GM12892 (cell line): ENCODE measurements at places on chromosomes 5 and 9.

- no peak for DNase-seq
Observed at GRCh38 chr5:125236007-125236406, 489.6 kb upstream of the ZNF608 start.

DNA sequence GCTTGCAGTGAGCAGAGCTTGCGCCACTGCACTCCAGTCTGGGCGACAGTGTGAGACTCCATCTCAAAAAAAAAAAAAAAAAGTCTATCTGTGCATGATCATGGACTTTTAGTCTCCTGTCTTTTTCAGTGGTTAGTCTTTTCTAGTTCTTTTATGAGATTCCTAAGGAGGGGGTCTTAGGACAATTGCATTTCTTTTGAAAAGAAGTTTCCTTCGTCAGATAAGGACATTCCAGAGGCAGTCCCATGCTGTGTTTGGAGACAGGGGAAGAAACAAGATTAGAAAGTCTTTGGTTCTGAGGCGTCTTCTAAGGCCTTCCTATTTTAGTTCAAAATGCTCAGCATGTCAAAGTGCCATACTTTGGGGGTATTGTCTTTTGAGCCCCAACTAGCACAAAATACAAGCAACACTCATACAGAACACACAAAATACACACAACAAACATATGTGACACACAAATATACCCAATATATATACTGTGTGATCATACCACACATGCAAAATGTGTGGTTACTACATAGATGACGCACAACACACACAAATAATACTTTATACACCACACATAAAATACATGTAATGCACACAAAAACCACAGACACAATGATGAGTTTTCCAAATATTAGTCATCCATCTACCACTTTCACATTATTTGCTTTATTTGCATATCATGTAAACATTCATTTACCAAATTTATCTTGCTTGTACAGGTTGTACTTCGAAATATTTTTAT lies 394.5 kb downstream of the SPATA31D1 start:
- no peak for DNase-seq

- no peak for DNase-seq
Observed at GRCh38 chr5:82058710-82059109, 86.9 kb downstream of the ATG10 start.

DNA sequence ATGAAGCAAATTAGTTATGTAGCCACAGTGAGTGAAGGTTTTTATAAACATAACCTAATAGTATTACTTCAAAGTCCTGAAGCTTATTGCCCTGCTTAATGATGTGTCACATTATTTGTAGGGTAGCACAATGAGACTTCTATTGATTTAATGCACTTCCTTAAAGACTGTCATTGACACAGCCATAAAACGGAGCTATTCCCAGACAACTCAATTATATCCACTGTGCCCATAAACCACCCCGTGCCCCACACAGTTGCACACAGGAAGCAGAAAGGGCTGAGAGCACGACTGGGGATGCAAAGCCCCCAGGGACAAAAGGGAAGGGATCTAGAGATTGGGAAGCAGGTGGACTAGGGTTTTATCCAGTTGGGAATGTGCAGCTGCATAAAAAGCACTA lies 37.0 kb downstream of the TRIM32 start:
- no peak for DNase-seq

DNA sequence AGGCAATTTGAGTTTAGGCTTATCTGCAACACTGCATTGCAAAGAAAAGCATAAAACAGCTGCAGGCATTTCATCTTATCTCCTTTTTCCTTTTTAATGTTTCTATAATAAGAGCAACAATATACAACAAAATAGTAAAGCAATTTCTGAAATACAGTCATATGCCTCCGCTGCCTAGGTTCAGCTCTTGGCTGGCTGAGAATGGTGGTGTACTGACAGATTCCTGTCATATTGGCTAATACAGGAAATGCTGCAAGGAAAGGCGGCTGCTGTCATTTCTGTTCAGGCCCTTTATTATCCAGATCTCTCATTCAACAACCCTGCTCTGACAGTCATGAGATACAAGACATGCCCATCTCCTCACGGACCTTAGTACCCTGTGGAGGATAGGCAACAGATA lies 677.0 kb downstream of the TAF11L14 start:
- no peak for DNase-seq

DNA sequence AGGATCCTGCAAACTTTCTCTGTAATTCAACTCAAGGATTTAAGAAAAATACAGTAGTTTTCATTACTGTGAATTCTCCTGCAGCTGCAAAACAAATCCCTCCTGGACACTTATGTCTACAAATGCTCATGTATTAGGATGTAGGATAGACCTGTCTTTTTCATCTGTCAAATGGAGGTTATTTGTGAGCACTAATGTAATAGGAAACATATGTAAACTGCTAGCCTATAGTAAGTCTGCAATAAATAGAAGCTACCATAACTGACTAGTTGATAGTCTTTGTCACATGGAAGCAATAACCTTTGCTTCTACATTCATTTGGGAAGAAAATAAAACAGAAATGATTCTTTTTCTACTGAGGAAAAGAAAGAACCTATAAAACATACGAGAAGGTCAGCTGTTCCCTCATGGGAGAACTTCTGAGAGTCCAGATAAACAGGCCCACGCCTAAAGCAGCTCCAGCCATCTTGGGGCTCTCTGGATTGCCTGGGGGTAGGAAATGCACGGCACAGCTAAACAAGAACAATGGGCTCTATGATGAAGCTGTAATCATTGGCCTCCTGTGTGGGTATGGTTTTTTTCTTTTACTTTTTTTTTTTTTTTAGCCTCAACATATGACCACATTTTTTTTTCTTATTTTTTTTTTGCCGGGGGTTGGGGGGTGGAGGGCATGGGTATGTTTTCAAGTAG lies 6.2 kb downstream of the KCNV2 start:
- DNase-seq: no peak

GRCh38 chr9:121373011-121373729 lies 3.1 kb upstream of the STOM start:
- no peak for DNase-seq

- no peak for DNase-seq
Observed at GRCh38 chr9:91408475-91408874, 15.2 kb downstream of the NFIL3 start.

GRCh38 chr5:178136990-178137389 lies 6.2 kb downstream of the RMND5B start:
- DNase-seq: no peak

DNA sequence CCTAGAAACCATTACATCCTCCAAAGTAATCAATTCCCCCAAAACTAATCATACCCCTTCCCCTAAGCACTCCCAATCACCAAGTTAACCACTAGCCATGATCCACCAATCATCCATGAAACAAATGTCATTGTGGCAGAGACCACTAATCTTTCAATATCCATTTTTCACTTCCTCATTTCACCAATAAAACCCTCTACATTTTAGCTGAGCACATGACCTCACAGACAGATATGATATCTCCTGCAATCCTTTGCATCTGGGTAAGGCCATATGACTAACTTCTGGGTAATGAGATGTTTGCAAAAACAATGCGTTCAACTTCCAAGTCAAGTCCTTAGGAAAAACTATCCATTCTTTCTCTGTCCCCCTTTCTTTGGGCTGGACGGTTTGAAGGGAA lies 20.7 kb downstream of the OR2S2 start:
- DNase-seq: no peak

GRCh38 chr5:123035918-123036390 lies 571 bp downstream of the PPIC start:
- peak; percentile 18 for DNase-seq

DNA sequence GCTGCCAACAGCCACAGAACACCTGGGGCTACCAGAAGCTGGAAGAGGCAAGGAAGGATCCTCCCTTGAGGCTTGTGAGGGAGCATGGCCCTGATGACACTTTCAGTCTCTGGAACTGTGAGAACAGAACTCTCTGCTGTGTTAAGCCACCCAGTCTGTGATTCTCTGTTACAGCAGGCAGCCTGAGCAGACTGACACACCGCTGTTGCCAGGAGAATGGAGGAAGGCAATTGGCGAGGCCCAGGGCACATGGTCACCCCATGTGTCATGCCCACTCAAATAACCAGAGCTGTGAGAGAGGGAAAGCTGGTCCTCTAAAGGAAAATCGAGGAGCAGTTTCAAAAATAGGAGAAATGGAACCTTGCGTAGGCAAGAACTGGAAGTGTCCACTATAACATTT lies 12.0 kb upstream of the KIF4B start:
- DNase-seq: no peak

- no peak for DNase-seq
Observed at GRCh38 chr9:5557606-5558587, 47.6 kb downstream of the PDCD1LG2 start.

DNA sequence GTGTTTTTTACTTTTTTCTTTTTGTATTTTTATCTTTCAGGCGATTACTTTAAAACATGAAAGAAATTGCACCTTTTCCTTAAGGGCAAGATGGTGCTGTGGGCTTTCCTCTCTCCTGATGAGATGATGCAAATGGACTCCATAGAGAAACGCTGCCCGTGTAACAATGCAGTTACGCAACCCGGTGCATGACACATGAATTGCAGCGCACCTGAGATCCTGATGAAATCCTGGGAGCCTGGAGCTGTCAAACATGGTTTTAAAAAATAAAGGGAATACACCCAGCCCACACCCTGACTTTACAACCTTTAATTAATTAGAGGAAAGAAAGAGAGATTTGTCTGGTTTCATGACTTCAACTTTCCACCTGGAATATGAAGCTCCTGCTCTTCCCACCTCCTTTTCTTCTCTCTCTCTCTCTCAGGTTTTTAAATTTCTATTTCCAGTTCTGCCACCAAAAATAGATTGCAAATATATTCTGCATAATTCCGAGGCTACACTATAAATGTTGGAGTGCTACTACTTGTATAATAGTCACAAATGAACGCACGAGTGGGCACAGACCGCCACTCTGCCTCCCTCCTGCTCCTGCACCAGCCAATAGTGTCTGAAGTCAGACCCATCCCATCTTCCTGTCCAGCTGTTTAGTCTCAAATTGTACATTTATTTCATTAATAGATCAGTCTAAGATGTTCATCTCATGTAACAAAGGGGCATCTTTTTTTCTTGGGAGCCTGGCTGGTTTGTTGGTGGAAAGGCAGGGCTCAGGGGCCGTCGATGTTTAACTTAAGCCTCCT lies 179.1 kb downstream of the AUH start:
- no peak for DNase-seq

DNA sequence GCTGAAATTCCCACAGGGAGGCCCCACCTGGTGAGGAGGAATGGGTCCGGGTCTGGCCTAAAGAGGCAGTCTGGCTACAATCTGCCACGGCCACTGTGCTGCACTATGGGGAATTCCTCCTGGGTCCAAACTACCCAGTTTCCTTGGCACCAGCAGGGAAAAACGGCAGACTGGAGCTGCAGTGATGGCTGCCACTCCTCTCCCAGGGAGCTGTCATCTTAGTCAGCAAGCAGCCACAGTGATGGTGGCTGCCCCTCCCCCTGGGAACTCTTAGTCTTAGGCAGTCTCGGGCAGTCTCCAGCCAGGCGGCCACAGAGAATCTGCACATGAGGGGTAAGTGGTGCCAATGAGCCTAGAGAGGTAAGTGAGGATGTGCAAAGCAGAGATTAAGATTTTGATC lies 205.8 kb downstream of the TMEM38B start:
- DNase-seq: no peak

DNA sequence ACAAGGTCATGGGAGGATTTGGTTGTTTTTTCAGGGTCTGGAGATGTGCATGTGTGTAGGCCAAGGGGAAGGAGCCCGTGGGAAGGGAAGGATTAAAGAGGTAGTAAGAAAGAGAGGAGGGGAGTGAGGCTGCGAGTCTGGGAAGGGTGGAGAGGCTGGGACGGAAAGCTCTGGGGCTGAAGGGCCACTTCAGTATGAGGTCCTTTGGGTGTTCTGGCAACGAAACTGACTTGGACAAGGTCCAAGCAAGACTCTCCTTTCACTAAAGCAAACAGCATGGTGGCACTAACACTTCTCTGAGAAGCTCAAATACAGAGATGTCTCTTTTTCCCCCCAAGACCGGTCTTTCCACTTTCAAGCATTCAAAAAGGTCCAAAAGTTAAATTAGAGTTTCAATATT lies 394.5 kb downstream of the ARHGEF28 start:
- no peak for DNase-seq

- no peak for DNase-seq
Observed at GRCh38 chr5:148882332-148882731, 55.9 kb downstream of the ADRB2 start.

- DNase-seq: no peak
Observed at GRCh38 chr5:111930905-111931461, 174.0 kb upstream of the NREP start.

GRCh38 chr5:749101-749670 lies 35.3 kb downstream of the ZDHHC11B start:
- DNase-seq: no peak

DNA sequence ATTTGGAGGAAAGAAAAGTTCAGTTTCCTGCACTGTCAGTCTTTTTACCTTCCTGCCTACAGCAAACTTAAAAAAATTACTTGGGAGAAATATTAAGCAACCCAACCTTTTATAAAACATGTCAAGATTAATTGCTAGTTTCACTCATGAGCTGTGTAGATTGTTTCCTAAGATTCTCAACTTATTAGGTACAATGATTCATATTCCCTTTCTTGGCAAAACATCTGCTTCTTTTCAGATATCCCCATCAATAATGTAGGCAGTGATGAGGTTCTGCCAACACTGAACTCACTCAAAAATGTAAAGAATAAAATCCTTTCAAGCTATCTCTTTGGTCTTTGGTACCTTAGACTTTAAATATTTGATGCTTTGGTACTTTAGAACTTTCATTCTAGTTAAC lies 56.0 kb downstream of the ISL1 start:
- DNase-seq: no peak

DNA sequence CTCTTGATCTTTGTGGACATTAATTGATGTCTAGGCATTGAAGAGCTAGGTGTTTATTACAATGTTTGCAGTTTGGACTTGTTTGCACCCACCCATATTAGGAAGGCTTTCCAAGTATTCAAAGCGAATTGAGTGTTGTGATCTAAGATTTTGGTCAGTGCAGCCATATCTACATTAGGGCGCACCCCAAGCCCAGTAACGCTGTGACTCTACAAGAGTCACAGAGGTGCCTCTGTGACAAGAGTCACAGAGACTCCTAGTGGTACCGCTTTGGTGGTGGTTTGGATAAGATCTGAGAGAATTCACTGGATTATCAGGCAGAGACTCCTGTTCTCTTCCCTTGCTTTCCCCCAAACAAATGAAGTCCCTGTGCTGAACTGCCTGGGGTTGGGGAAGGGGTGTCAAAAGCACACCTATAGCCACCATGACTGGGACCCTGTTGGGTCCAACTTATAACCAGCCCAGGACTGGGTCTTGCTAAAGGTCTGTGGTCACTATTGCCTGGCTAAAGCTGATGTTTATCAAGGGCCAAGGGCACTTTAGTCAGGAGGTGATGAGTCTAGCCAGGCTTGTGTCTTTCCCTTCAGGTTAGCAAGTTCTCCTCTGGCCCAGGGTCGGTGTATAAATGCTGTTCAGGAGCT lies 114.1 kb upstream of the RIOK2 start:
- DNase-seq: peak; percentile 12

- DNase-seq: no peak
Observed at GRCh38 chr5:150175076-150175475, 8.5 kb downstream of the CDX1 start.

GRCh38 chr9:70147196-70147595 lies 103.5 kb downstream of the MAMDC2 start:
- DNase-seq: no peak

- no peak for DNase-seq
Observed at GRCh38 chr5:153542536-153542935, 52.1 kb downstream of the GRIA1 start.
